ENCODE measurements at places on chromosomes 2 and 18.

- no peak for DNase-seq
Measured at GRCh38 chr18:50008306-50008705, 186.6 kb downstream of the MYO5B start.

GRCh38 chr18:59823596-59824195 lies 76.1 kb upstream of the PMAIP1 start:
- peak; percentile 67 for DNase-seq

- no peak for DNase-seq
Measured at GRCh38 chr18:69944436-69944835, 3.2 kb downstream of the CD226 start.

DNA sequence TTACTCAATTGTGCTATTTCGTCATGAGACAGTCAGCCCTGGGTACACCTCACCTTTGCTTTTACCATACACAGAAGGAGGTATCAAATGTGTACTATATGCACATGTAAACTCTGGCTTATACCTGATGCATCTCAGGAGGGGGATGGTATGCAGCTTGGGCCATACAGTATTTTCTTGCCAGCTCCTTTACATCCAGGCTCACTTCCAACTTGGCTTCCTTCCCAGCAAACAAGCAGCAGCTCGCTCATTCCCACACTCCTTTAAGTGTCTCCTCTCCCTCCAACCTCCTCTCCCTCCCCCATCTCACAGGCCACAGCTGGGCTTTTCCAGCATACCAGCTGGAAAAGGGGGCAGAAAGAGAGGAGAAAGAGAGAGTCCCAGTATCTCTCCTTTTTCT lies 9.6 kb downstream of the MARCHF4 start:
- no peak for DNase-seq

- DNase-seq, result no peak
Measured at GRCh38 chr2:150469706-150470274, 17.7 kb downstream of the RND3 start.

DNA sequence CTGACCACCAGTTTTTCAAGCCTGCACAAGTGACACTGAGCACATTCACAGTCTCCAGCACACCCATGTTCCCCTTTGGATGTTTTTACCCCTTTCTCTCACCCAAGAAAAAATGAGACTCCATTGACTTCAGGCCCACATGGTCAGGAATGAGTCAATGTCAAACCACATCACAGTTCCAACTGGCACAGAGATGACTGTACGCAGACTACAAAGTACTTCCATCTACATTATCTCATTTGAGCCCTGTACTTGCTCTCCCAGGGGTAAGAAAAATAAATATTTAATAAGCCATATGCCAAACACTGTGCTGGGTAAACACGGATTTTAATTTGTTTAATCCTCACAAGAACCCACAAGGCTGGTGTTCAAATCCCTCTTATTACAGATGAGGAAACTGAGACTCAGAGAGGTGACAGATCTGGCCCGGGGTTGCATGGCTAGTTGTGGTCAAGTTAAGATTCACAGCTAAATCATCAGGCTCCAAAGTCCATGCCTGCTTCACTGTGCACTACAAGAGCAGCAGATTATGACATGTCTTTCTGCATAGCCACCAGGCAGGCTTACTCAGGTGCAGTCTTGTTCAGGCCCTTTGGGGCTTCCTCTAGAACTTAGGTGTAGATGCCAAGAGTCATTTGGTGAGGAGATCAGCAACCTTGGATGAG lies 106.1 kb downstream of the TXNL1 start:
- DNase-seq, result peak; percentile 10

- DNase-seq, result no peak
Measured at GRCh38 chr2:241613017-241613780, 23.8 kb downstream of the THAP4 start.

- no peak for DNase-seq
Measured at GRCh38 chr18:2642771-2643170, 12.8 kb upstream of the SMCHD1 start.

- no peak for DNase-seq
Measured at GRCh38 chr2:216658757-216659156, 25.5 kb downstream of the IGFBP2 start.

GRCh38 chr2:121360566-121361300 lies 75.7 kb upstream of the TFCP2L1 start:
- DNase-seq, result peak; percentile 69

DNA sequence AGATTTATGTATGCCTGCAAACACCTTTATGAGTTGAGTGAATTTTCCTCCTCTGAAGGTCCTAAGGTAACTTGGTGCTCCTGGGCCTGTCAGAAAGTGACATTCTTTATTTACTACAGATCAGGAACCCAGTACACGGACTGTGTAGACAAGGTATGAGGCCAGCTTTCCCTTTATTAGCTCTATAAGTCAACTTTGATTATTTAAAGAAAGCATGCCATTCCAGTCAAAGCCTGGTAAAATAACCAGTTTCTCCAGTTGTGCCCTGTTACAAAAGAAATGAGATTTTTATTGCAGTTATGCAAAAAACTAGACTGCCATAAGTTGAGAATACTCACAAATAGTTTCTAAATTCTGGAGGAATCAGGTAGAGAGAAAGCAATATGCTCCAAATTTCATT lies 266.1 kb upstream of the SP5 start:
- no peak for DNase-seq

DNA sequence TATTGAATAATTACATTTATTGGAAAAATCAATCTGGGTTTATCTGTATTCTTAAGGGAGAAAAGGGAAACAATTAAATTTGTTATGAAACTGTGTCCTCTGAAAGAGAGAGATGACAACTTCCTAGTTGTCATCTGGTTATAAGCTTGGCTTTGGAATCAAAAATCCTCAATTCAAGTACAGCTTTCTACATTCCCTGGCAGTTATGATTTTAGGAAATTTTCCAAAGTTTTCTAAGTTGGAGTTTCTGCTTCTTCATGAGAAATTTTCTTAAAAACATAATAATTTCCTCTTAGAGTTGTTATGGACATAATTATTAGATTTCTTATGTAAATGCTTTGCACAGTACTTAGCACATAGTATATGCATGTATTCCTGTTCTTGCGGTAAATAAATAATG lies 625.6 kb upstream of the SLC39A10 start:
- DNase-seq, result no peak

GRCh38 chr2:213105212-213105611 lies 46.2 kb downstream of the IKZF2 start:
- no peak for DNase-seq
